Activated CD4-positive, alpha-beta T cell treated with anti-CD3 and anti-CD28 coated beads, Interleukin-2, amount 50 U/mL, for 4 hours (primary cell): ENCODE measurements at places on chromosomes 5 and 9.

DNA sequence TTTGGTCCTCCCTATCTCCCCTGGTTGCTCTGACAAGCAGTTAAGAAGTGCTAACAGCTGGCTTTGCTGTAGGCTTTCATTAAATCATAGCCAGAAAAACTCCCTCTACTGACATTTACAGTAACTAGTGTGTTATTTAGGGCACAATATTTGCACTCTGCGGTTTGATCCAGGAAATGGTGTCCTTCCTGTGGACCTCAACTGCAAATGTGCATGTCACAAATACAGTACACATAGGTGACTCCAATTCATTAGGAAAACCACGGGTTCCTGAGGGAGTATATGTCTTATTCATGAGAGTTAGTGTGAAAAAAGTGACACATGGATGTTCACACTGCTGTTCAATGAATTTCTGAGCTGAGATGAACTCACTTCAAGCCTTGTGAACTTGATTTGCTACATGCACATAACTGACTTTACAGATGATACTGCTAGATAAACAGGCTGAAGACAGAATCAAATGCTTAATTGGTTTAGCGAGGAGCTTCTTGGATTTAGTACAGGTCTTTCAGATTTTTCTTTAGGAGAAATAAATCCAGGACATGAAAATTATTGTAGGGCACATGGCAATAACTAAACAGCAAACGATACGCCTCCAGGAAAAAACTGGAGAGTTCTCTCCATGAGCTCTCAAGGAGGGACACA, 281.5 kb downstream of the EFNA5 start:
- DNase-seq, result no peak

DNA sequence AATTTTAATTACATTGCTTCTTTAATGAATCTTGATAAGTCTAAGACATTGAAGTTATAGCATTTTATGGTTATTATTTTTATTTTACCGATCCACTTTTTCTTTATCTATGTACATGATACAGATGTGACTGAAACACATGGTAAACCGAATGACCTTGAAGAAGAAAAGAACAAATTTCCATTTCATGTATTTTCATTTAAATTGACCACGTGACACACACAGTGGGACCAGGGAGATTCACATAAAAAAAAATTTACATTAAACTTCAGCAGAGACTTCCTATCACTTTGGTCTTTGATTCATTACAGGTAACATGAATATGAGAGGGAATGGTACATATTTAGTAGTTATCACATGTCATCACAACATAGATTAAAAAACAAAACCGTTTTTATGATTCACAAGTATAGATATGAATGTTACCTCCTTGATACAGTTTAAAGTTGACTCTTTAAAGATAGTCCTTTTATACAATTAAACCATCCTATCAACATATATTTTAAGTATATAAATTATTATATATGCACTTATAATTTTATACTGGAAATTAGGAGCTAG, 133.1 kb downstream of the ZCCHC7 start:
- DNase-seq, result no peak

DNA sequence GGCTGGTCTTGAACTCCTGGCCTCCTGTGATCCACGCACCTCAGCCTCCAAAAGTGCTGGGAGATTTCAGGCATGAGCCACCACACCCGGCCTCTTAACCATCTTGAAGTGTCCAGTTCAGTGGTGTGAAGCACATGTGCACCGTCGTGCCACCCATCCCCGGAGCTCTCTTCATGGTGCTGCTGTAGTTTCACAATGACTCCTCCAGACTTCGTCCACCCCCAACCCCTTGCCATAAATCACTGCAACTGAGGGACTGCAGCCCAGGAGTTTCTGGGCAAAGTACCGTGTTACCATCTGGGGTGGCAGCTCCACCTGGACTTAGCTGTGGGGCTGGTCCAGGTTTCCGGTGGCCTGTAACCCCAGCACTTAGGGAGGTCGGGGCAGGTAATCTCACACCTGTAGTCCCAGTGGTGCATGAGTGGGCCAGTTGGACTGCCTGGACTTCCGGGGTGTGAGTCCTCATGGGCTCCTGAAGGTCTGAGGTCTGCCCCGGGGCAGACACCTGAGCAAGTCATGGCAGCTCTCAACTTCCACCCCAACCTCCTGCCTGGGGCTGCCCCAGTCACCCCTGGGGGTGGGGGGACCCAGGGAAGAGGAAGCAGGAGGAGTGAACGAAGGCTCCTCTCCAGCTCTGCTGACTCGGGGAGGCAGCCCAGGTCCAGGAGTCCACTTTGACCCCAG, 6.6 kb upstream of the N4BP3 start:
- no peak for DNase-seq

- DNase-seq, result no peak
Observed at GRCh38 chr9:93594041-93594756, 17.8 kb downstream of the PHF2 start.

DNA sequence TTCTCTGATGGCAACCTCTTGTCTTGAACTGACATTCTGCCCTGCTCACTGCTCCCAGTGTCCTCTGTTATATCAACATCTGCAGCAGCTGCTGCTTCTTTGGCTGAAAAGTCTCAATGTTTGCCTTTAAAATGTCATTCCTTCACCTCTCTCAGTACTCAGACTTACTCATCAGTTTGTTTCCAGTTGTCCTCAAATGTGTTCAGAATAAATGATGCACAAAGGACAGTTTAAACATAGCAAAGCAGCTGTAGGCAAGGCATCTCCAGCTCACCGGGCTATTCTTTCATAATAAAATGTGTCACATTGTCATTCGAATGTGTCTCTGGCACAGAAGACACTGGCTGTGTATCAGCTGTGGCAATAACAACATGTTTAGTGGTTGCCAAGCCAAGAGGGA, 590.9 kb upstream of the ZNF608 start:
- DNase-seq, result no peak

GRCh38 chr5:126963822-126964375, 66.5 kb downstream of the MARCHF3 start:
- DNase-seq, result no peak

GRCh38 chr5:172133359-172134029, 54.5 kb downstream of the STK10 start:
- DNase-seq, result peak; percentile 55

GRCh38 chr9:78863531-78863930, 566.6 kb downstream of the PSAT1 start:
- DNase-seq, result no peak

- no peak for DNase-seq
Observed at GRCh38 chr9:81529556-81530193, 159.7 kb downstream of the TLE1 start.

DNA sequence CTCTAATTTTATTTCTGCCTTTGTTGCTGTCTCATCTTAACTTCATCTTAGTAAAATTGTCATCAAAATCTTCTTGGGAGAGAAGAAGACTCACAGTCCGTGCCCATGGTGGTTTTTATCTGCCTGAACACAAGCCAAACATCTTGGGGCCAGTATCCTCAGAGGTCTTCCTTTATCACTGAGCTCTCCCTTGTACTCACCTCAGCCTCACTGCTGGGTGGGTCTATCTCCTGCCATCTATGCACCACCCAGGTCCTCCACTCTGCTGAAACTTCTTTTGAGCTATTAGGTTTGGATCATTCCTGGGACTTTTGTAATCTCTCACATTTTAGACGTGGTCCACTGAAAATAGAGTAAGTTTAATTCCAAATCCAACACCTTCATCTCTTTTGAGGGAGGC, 116.3 kb upstream of the EPB41L4A start:
- DNase-seq, result no peak

DNA sequence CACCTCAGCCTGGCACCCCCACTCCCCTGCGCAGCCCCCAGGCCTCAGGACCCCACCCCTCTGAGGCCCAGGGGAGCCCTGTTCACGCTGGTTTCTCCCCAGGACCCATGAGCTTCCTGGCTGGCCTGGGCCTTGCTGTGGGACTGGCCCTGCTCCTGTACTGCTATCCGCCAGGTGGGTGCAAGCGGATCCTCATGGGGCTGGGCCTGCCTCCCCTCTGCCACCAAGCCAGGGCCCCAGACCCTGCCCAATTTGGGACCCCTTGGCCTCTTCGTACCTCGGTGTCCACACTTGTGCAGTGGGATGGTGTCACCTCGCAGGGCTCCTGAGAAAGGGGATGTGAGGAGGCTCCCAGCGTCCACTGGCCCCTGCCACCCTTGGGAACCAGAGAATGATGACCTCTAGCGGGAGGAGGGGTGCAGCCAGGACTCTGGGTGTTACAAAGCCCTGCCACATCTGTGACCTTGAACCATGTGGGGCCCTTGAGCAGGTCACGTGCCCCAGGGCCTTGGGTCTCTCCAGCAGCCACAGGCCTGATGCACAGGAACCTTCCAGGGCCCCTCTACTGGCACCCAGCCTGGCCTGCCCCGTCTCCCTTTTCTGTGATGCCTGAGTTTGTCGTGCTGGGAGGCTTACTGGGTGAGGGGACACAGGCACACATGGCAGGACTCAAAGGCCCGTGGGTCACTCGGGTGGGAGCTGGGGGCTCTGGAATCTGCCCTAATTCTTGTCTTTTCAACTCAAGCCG, 16.3 kb downstream of the CARD19 start:
- no peak for DNase-seq

DNA sequence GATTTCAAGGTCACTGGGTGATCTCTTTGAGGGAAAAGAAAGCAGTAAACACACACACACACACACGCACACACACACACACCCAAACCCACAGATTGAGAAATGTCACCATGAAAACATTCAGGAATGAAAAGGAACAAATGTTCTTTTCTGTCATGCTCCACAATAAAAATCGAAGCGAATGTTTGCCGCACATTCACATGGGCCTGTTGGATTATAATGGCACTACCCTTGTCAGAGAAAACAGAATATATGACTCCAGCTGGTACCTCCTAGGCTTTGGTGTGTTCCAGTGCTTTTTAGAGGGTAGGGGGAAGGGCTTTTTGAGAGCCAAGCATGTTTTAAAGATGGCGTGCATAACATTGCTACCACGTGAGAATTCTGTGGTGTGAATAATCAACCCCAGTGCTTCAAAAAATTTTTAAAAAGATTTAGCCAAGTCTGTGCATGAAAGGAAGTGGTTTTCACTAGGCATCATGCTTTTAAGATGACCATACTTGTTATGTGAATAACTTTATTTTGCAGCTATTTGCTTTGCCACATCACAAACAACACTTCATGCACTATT, 120.8 kb upstream of the ZNF608 start:
- no peak for DNase-seq

- no peak for DNase-seq
Observed at GRCh38 chr5:146698651-146699050, 179.9 kb downstream of the PPP2R2B start.

GRCh38 chr5:79436821-79437220, 77.1 kb downstream of the HOMER1 start:
- no peak for DNase-seq

DNA sequence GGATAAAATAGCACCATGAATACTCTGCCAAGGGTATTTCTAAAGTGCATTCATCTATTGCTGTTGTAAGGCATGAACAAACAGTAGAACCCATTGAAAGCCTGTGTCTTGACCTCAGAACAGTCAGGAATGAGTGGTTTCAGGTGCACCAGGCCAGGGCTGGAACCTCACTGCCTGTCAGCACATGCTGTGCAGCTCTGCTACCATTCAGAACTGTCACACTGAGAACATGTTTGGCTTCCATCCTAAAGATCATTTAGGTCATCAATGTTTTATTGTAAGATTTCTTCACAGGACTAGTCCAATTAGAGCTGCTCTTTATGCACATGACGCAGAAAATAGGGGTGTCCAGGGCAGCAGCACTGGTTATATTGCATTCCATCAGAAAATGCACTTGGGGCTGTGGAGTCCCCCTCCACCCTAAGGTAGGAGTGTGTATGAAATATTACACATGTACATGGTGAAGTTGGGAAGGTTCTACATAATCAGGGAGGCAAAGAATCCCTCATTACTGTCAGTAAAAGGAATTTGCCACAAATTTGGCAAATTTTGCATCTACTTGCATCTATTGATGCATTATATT, 408.0 kb downstream of the CTNND2 start:
- DNase-seq, result no peak
